CD4-positive, alpha-beta T cell (primary cell): ENCODE measurements at places on chromosomes 6 and 20. TPM values are rescaled to one million over a fixed set of nuclear protein-coding genes. Genes with fewer than 3 reads are reported as not detected.

ENPP3 gene
- total RNA-seq, result 0.34 TPM

WFDC10B gene
- not detected for total RNA-seq

MYLK4 gene
- 1.6 TPM for total RNA-seq

DNA sequence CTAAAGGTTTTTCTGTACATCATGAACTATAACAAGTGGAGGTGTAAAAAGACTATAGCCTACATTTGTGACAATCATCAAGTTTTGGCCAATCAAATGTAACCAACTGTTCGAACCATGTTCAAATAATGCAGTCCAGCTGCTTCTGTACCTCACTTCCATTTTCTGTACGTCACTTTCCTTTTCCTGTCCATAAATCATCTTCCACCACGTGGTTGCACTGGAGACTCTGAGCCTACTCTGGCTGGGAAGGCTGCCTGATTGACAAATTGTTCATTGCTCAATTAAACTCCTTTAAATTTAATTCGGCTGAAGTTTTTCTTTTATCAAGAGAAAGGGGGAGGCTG is 270.4 kb upstream of the JARID2 start:
- DNase-seq, result no peak

GRCh38 chr6:136920671-136921380 is 1.3 kb upstream of the SLC35D3 start:
- no peak for DNase-seq

DNA sequence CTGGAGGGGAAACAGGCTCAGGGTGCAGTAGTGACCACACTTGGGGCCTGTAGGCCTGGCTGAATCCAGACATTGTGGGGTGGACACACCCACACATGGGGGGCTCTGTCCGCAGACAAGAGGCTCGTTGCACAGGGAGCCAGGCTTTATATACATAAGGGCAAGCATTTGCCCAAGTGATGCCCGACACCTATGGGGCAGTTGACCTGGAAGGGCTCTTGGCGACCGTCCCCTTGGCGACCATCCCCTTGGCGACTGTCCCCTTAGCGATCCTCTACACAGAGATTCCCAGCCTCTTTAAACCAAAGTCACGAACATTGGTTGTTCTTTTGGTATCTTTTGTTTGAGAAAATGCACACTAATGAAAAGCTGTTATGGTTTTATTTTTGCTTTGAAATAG is 2.7 kb downstream of the TOX2 start:
- DNase-seq, result no peak
